Cardiac ventricle fibroblast (primary cell): ENCODE measurements at places on chromosomes 7 and 10. TPM values are rescaled to one million over a fixed set of nuclear protein-coding genes. Genes with fewer than 3 reads are reported as not detected.

Gene PAX4
- total RNA-seq = not detected in 2 replicates

Gene ZP3
- 3.7 and 4.6 TPM in 2 replicates for total RNA-seq

Gene HYAL4
- not detected in 2 replicates for total RNA-seq

Gene NME8
- not detected in 2 replicates for total RNA-seq

Gene MOGAT3
- total RNA-seq = not detected in 2 replicates

Gene CALD1
- total RNA-seq = 165 and 185 TPM in 2 replicates

Gene ITGA8
- total RNA-seq = 11.3 and 13.8 TPM in 2 replicates

Gene OR2A5
- not detected in 2 replicates for total RNA-seq

Gene CYP3A4
- not detected in 2 replicates for total RNA-seq

Gene TMEM130
- 8.4 and 9.7 TPM in 2 replicates for total RNA-seq

Gene NPY4R2
- total RNA-seq = not detected in 2 replicates

Gene GPR85
- total RNA-seq = 0.39 and 0.50 TPM in 2 replicates

Gene HOXA10
- not detected in 2 replicates for total RNA-seq

Gene OR13A1
- total RNA-seq = not detected in 2 replicates

Gene FZD8
- 2.4 TPM in 2 replicates for total RNA-seq

Gene CTBP2
- total RNA-seq = 26.3 and 32.0 TPM in 2 replicates

Gene NRBF2
- 23.4 and 25.1 TPM in 2 replicates for total RNA-seq

Gene OR2A1
- 0.05 TPM in 1 of 2 replicates, not detected in the other for total RNA-seq

Gene HEPACAM2
- not detected in 2 replicates for total RNA-seq

Gene ECHDC3
- total RNA-seq = 24.9 and 29.6 TPM in 2 replicates

Gene ADRB1
- 0.06 TPM in 1 of 2 replicates, not detected in the other for total RNA-seq

Gene VWA2
- total RNA-seq = 0.06 and 0.15 TPM in 2 replicates

Gene OR2AE1
- total RNA-seq = 0.25 TPM in 1 of 2 replicates, not detected in the other

Gene ATP5MK
- total RNA-seq = 269 and 308 TPM in 2 replicates

Gene SLC4A2
- 53.1 and 65.6 TPM in 2 replicates for total RNA-seq

Gene STAG3
- total RNA-seq = 0.87 and 2.6 TPM in 2 replicates

Gene ARHGEF35
- 1.7 and 2.9 TPM in 2 replicates for total RNA-seq

Gene CALML5
- total RNA-seq = not detected in 2 replicates

Gene FUOM
- 13.4 and 17.3 TPM in 2 replicates for total RNA-seq

Gene ZC3HAV1
- total RNA-seq = 31.2 and 38.2 TPM in 2 replicates
